ENCODE measurements at places on chromosomes 13 and 19.

GRCh38 chr19:15455996-15456395 is 6.2 kb upstream of the WIZ start:
- DNase-seq, result no peak

GRCh38 chr19:13016245-13016627 is 21.0 kb downstream of the NFIX start:
- no peak for DNase-seq

- no peak for DNase-seq
Observed at GRCh38 chr19:32287811-32288227, 57.6 kb upstream of the ZNF507 start.

- DNase-seq, result no peak
Observed at GRCh38 chr13:100547791-100548201, 40.8 kb downstream of the GGACT start.

- no peak for DNase-seq
Observed at GRCh38 chr13:105616333-105617075, 919.0 kb downstream of the EFNB2 start.

GRCh38 chr19:53884256-53884655 is 2.3 kb downstream of the PRKCG start:
- DNase-seq, result no peak
